NCI-H446 (cell line): ENCODE measurements at places on chromosomes 16 and 17.

GRCh38 chr16:67893743-67894399 lies 817 bp downstream of the PSKH1 start:
- no peak for DNase-seq

GRCh38 chr17:28759256-28759865 lies 15.6 kb downstream of the TRAF4 start:
- DNase-seq, result no peak

- no peak for DNase-seq
These were observed 13.5 kb downstream of the ABR start for GRCh38 chr17:1166276-1166675.

DNA sequence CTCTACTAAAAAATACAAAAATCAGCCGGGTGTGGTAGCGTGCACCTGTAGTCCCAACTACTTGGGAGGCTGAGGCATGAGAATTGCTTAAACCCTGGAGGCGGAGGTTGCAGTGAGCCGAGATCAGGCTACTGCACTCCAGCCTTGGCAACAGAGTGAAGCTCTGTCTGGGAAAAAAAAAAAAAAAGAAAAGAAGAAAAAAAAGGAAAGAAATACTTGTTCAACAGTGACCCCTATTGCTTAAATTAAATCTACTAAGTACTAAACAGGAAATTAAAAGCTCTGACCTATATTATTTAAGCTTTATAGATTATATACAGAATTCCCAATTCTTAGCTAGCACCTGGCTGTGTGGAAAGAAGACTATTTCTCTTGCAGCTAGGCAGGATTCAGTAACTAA lies 48.9 kb downstream of the FBXL20 start:
- DNase-seq, result no peak

GRCh38 chr16:82801361-82801760 lies 174.6 kb downstream of the CDH13 start:
- no peak for DNase-seq

DNA sequence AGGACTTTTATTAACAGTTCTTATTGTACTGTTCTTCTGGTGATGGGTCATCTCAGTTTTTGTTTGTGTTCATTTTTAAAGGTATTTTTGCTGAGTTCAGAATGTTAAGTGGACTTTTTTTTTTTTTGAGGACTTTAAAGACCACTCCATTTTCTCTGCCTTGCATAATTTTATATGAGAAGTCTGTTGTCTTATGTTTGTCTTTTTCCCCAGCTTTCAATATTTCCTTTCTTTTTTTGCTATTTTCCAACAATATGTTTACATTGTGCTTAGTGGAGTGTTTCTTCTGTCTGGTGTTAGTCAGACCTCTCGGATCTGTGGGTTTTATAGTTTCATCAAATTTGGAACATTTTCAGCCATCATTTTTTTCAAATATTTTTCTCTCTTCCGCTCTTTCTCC lies 290.0 kb upstream of the TNRC6C start:
- DNase-seq, result no peak

DNA sequence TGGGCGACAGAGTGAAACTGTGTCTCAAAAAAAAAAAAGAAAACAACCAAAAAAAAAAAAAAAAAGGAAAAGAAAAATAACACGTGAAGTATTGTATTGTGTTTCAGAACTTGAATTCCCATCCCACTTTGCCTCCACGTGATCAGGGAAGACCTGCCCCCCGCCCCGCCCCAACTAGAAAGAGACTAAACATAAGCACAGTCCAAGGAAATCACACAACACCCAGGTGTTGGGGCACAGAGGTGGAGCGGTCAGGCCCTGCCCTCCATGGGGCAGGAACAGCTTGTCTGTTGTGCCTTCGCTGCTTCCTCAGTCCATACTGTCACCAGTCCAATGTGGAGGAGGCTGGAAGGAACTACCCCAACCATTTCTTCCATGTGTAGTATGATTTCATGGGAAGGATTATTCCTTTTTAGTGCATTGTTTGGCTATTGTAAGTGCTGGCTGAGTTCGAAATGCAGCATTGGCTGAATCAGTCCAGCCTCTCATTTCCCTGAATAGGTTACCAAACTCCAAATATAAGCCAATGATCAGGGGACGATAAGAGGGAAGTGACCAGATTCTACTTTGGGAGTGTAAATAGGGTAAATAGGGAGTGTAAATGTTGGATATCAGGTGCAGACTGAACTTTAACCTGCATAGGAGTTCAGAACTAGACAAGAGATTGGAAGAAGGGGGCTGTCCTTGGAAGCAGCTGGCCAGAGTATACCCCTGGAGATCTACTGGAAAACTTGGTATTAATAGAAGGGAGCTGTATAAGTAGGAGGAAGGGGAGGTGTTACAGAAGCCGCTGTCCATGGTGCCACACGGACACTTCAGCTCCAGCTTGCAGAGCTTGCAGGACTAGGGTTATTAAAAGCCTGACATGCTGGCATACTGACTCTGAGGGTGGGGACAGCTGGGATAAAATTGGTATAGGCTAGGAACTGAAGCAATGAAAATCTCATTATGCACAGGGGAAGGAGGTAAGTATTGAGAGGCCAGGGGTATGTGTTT lies 50.7 kb downstream of the TANGO6 start:
- DNase-seq, result no peak

DNA sequence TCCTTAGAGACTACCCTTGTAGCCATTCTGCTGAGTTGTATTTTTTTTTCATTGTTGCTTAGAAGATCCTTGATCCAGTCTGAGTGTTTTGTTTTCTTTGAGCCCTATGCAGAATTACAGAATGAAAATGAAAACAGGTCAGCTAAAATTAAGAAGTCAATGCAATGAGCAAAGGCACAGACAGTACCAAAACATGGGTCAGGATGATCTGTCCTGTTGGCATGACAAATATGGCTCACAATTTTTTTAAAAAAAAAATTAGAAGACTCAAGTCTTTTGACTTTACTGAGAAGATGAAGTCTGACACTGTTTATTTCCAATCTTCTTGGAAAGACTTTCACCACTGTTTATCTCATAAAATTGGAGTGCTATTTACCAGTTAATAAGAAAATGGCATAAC lies 32.4 kb downstream of the KCNJ16 start:
- no peak for DNase-seq

DNA sequence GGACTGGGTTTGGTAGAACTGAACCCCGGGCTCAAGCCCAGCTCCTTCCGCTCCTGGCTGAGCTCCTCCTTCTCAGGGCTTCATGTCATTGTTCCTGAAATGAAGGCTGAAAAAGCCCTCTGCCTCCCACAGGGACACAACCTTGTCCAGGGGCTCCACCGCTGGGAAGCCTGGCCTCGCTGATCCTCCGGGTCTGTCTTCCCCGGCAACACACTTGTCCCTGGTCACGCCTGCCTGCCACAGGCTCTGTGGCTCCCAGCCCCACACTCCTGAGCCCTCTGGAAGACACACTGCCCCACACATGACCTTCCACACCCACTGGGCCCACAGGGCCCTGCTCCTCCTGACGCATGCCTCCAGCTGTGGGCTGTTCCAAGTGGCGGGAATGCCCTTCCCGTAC lies 18.0 kb upstream of the ZC3H18 start:
- DNase-seq, result no peak

GRCh38 chr17:20059728-20060188 lies 50.6 kb downstream of the SPECC1 start:
- no peak for DNase-seq

DNA sequence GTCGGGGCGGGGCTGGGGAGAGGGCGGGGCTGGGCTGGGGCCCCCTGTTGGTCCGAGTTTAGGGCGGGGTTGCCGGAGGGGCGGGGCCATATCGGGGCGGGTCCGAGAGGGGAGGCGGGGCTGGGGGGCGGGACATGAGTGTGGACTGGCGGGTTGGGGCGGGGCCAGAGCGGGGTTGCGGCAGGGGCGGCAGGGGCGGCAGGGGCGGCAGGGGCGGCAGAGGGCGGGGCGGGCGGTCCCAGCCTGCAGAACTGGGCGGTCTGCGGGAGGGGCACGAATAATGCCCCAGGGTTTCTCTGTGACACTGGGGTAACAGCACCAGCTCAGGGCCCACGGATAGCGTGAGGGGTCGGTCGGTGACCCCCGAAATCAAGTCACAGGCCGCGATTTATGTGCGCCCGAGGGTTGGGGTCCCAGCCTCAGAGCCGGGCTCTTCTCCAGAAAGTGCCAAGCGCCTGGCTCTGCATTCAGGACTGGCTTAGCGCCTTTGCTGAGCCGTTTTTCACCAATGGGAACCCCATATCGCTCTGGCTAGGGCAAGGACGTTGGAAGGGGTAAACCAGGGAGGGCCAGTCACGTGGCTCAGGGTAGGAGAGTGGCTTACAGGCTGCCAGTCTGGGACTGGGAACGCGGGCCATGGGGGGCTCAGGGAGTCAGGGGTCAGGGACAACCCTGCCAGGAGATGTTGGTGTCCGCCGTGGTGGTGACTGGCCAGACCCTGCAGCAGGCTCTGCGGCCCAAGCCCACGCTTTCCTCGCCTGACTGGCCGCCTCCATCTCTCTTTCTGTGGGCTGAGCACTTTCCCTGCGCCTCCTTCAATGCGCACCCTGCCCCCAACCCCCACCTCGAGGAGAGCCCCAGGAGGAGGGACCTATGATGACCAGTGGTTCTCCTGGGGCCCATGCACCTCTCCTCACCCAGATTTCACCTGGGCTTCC lies 1.2 kb upstream of the METTL26 start:
- peak; percentile 80 for DNase-seq
